Body of pancreas (tissue), 4 donors: ENCODE measurements at places on chromosomes 11 and 22. TPM values are rescaled to one million over a fixed set of nuclear protein-coding genes. Genes with fewer than 3 reads are reported as not detected.

GRCh38 chr11:62889484-62890437, 9.1 kb downstream of the SLC3A2 start:
- no peak for DNase-seq

- DNase-seq = no peak
Observed at GRCh38 chr11:125274774-125275173, 110.2 kb downstream of the PKNOX2 start.

DNA sequence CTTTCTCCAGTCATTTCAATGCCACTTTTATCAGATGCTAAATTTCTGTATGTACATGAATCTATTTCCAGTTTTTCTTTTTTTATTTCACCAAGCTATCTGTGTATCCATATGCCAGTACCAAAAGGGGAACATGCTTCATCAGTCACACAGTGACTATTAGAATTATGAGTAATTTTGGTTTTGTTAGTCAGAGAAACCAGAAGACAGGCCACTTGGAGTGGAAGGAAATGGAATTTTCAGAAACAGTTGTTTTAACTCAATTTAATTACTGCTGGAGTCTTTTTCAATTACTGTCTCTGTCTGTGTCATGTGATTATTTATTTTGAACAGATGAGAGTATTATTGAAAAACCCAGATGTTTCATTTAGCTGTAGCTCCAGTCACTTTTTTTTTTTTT, 84.6 kb upstream of the ANO3 start:
- no peak for DNase-seq

KLHDC7B gene
- total RNA-seq = not detected

DNA sequence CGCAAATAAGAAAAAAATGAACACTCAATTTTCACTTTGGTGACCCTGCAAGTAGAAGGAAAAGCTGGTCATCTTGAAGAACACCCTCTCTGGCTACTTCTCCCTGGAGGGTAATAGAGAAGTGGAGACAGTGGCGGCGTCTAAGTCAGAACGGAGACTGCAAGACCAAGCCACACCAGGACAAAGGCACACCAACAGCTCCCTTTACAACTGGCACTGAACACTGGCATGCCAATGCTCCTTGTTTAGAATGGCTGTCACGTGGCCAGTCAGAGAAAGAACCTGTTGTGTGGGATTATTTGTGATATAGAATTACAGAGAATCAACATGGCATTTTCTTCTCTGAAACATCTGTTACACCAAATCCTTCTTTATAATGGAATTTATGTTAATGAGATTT, 61.3 kb upstream of the YPEL1 start:
- DNase-seq = peak; percentile 53
